Muscle of leg (tissue), 16 donors: ENCODE measurements at places on chromosomes 11 and 22. TPM values are rescaled to one million over a fixed set of nuclear protein-coding genes. Genes with fewer than 3 reads are reported as not detected.

GRCh38 chr11:17691976-17692375 lies 27.4 kb upstream of the MYOD1 start:
- DNase-seq = peak; percentile 63

The PANX3 gene
- total RNA-seq = 0.04 TPM

The CTSW gene
- total RNA-seq = 0.75 TPM

GRCh38 chr11:68632802-68633201 lies 51.5 kb upstream of the GAL start:
- DNase-seq = peak; percentile 41

DNA sequence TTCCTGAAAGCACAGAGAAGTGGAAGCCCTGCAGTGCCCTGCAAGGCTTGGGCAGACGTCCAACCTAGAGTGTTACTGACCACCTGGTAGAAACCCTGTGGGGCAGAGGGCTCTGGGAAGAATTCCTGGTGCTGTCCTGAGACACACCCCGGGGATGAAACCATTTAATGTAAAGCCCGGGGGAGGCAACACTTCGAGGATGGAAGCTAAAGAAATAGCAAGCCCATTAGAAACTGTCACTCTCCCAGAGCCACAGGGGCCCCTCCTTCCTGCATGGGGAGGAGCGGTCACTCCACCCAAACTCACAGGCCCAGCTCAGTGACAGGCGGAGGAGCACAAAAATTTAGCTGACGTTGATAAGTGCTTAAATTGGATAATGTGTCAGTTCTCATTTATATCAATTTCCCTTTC lies 57.6 kb downstream of the NRXN2 start:
- DNase-seq = no peak

The TRIM21 gene
- total RNA-seq = 11.8 TPM

The ARAP1 gene
- total RNA-seq = 70.5 TPM

The PDGFB gene
- 9.7 TPM for total RNA-seq

The MYO18B gene
- 80.6 TPM for total RNA-seq

- DNase-seq = no peak
These were observed 161.2 kb upstream of the NAV2 start for GRCh38 chr11:19551457-19551856.

The PHF21A gene
- total RNA-seq = 21.4 TPM

DNA sequence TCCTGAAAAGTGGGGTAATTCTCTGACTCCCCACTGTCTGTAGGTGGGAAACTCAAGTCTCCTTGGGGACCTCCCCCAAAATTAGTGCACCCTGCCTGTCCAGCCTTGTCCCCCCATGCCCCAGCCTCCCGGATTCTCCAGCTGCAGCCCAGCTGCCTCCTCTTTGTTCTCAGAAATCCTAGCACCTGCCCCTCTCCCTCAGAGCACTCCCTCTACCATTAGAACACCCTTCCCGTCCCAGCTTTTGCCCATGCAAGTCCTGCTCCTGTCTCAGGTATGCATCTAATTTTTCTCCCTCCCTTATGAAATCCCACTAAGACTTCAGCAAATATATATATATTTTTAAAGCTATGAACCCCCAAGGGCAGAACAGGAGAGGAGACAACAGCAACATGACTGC lies 37.3 kb downstream of the LRFN4 start:
- DNase-seq = no peak

The SAC3D1 gene
- 6.7 TPM for total RNA-seq

The ANO1 gene
- total RNA-seq = 5.8 TPM
